Astrocyte of the hippocampus (primary cell): ENCODE measurements at places on chromosomes 12 and 14.

DNA sequence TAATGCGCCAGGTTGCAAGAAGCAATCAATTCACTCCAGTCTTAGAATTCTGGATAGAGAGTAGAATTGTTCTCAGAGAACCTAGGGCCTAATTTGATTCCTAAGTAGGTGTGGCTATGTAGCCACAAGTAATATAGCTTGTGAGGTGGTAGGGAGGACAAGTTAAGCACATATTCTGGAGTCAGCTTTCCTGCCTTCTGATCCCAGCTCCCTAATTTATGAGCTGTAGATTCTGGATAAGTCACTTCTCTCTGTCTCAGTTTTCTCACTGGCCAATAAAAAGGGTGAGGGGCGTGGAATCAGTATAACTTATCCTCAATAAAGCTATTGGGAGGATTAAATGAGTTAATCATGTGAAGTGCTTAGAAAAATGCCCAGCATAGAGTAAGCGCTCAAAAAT, 3.0 kb upstream of the SNW1 start:
- no peak for DNase-seq

GRCh38 chr14:63287666-63288483, 30.9 kb downstream of the GPHB5 start:
- no peak for DNase-seq

DNA sequence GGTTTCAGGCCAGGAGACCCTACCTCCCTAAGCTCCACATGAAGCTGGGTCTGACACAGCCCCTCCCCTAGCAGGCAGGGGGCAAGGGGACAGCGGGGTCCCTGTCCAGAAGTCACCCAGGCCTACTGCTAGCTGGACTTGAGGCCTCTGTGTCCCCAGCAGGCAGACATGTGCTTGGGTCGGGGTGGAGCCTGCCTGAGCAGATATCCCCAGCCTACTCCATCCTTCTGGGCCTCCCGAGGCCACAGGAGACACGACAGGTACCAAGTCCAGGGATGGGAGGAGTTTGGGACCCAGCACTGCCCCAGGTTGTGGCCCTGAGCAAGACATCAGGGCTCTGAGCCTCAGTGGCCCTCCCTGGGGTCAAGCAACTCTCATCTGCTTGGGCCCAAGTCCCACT, 105.2 kb upstream of the EIF5 start:
- DNase-seq, result no peak

DNA sequence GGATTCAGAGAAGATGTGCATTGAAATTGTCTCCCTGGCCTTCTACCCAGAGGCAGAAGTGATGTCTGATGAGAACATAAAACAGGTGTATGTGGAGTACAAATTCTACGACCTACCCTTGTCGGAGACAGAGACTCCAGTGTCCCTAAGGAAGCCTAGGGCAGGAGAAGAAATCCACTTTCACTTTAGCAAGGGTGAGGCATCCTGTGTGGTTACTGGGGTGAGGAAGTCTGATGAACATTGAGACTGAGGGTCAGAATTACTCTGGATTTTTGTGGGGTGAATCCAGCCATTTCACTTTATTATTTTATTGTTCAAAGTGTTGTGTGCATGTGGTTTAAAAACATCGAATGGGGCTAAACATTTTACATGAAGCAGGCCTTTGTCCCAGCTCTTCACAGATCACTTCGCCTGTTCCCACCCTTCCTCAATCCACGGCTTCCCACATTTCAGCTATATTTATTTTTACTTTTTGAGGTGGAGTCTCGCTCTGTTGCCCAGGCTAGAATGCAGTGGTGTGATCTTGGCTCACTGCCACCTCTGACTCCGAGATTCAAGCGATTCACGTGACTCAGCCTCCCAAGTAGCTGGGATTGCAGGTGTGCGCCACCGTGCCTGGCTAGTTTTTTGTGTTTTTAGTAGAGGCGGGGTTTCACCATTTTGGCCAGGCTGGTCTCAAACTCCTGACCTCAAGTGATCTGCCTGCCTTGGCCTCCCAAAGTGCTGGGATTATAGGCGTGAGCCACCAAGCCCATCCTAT, 40.6 kb downstream of the SUPT16H start:
- DNase-seq, result no peak

DNA sequence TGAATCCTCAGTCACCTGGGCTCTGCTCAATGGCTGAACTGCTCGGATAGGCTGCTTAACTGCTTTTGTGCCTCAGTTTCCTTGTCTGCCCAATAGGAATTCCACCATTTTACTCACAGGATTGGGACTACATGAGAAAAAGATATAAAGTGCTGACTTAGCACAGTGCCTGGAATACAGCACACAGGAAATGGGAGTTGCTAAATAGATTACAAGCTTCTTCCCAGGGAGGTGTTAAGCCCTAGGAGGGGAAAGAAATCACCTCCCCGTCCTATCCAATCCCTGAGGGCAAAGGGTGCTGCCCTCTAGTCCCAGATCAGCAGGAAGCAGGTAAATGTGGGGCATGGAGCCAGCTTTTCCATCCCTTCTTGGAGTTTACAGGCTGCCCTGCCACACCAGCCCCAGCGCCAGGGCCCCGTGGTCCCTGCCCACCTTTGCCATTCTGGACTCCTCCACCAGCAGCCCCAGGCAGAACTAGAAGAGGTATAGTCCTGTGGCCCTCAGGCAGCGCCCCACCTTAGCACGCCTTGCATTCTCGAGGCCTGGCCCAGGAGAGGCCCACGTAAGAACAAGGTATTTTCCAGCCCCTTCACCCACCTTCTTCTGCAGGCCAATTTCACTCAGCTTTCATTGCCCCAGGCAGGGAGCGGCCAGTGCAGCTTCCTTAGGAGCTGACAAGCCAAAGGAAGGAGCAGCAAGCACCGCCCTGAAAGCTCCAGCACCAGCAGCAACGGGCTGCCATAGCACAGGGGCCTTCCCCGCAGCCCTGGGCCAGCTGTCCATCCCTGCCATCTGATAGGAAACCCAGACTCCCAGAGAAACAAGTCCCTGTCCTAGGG, 28.8 kb upstream of the RPLP0 start:
- DNase-seq, result no peak

DNA sequence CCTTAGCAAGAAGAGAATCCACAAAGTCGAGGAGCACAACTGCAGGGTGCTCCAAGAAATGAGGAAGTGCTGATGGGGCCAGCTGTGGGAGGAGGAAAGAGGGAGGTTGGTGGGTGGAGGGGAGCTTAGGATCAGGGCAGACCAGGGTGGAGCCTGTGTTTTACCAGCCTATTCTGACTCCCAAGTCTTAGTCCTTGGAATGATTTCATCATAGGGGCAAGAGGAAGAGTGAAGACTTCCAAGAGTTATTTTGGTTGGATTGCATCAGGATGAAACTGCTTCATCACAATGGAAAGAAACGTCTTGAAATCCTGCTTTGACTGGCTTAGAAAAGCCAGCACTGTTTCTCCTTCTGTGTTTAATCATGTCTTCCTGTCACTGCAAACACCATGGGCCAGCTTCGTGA, 194.0 kb downstream of the DPF3 start:
- DNase-seq, result no peak

DNA sequence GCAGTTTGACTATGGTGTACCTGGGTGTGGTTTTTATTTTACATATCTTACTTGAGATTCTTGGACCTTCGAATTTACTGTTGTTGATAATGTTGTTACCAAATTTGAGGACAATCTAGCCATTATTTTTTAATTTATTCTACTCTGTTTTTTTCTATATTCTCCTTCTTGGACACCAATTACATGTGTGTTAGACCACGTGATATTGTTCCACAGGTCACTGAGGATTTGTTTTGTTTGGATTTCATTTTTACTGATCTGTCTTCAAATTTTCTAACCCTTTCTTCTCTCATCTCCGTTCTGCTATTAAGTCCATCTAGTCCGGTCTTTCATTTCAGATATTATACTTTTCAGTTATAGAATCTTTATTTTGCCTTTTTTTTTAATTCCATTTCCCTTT, 204.9 kb upstream of the BCL2L14 start:
- no peak for DNase-seq

- no peak for DNase-seq
Observed at GRCh38 chr12:121120989-121121755, 11.5 kb upstream of the P2RX7 start.

DNA sequence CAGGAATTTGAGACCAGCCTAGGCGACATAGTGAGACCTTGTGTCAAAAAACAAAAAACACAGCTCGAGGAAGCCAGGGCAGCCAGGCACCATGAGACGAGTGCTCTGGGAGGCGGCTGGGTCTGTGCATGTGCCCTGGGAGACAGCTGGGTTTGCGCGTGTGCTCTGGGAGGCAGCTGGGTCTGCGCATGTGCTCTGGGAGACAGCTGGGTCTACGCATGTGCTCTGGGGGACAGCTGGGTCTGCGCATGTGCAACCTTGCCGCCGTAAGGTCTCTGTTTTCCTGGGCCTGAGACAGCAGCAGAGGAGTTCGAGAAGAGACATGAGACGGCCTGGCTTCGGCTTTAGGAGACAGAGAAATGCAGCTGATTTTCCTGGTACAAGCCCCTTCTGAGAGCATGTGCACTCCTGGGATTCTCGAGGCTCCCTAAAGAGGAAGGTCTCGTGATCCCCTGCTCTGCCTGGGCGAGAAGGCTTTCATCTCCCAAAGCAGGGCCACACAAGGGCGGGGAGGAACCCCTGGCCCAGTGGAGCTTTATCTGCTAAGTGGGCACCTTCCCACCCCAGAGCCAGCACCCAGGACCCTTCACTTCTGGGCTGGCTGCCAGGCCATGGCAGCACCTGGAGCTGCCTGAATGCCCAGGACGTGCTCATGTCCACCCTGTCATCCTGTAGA, 3.5 kb upstream of the BDKRB1 start:
- DNase-seq, result no peak

GRCh38 chr12:88501972-88502938, 78.0 kb downstream of the KITLG start:
- peak; percentile 65 for DNase-seq

- peak; percentile 61 for DNase-seq
Observed at GRCh38 chr12:77152623-77153193, 87.3 kb upstream of the E2F7 start.

DNA sequence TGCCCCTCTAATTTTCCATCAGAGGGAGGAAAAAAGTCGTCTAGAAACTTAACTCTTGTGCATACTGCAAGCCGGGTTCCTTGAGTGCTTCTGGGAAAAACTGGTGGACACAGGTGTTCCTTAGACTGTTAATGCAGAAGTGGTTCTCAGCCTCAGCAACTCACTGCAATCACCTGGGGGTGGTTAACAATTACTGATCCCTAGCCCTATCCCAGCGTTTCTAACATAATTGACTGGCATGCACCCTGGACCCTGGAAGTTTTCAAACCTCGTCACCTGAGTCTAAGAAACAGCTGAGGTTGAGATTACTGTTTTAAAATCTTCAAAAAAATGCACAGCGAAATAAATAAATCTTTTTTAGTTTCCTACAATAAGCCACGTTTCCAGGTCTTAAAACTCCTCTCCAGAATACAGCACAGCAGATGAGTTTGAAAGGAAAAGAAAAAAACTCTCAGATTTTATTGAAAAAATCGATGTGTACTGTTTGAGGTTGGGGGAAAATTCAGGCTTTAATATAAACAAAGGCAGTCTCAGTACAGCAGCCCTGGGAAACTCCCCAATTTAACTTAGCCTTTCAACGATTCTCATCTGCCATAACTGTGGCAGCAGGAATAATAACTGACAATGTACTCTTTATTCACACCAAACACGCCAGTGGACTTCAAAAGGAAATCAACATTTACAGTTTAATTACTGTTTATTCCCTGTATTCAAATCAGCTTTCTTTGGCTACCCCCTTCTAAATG, 45.4 kb downstream of the PHLDA1 start:
- DNase-seq, result peak; percentile 62

DNA sequence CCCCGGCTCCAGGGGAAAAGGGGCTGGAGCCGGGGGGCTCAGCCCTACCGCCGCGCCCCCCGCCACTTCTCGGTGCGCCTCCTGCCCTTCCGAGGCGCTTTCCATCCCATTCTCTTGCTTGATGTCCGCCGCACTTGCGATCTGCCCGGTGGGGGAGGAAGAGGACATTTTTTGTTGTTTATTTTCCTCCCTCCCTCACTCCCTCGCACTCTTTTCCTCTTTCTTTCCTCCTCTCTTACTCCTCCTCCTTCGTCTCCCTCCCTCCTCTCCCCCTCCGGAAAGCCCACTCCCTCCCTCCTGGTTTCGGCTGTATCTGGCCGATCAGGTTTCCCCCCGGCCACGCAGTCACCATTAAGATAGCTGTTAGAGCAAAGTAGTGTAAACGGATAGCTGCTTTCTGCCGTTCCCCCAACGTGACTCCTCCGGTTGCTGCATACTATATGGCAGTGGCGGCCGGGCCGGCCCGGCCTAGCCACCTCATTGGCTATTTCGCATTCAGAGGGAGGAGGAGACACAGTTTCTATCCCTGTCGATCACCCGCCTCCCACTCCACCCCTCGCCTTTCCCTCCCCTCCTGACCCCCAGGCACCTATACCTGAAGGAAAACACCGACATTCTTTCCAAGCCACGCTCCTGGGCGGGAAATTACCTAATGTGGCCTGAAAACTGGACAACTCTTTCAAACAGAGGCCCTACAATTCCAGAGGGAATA, at the start of gene SIX4:
Gene SIX4 (minus strand): TSS at position 445 of the 712 bp plus-strand sequence. CDS start 277 bp downstream, at position 168.
- DNase-seq, result peak; percentile 92

- no peak for DNase-seq
Observed at GRCh38 chr12:128476266-128476665, 209.3 kb downstream of the TMEM132C start.

- no peak for DNase-seq
Observed at GRCh38 chr14:101219896-101220703, 316.6 kb upstream of the RTL1 start.

- no peak for DNase-seq
Observed at GRCh38 chr12:122990561-122990960, 10.1 kb downstream of the ARL6IP4 start.

DNA sequence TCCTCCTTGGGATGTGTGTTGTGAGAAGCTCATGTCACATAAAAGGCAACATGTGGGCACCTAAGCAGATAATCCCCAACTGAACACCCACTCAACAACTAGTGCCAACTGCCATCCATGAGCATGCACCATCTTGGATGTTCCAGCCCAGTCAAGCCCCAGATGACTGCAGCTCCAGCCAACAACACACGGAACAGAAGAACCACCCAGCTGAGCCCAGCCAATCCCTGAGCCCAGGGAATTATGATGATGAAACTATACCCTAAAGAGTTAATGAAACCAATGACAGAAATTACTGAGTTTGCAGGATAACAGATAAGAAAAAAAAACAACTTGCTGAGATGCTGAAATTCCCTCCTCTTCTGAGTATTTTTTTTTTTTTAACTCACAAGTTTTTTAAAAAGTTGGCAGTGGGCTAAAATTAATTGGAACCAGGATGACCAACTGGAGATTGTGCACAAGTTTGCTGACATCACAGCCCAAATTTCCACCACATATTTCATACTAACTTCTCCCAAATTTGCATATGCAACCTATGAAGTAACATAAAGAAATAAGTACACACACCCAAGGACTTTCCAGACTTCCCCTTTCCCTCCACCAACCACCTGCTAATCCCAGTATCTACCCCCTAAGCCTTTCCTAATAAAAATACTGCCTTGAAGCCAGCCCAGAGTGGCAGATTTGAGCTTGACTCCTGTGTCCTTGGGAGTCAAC, 124.5 kb downstream of the KSR2 start:
- DNase-seq, result no peak
